ENCODE measurements at places on chromosomes 2 and 18.

DNA sequence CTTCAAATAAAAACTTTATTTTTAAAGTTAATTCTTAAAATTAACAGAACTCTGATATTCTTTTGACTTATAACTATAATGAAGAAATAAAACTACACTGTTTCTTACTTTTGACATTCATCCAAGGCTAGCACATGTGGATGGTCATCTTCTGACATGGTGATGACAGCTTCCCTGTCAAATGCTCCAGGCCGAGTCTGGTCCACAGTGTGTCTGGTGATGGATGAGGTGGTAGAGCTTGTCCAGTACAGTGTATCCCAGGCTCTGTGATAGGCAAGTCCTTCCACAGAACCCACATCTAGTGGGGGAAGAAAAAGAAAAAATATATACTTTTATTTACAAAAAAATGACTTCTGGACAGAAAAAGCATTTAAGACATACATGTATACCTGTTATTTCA is 1529.5 kb downstream of the LRP1B start:
- DNase-seq = no peak

DNA sequence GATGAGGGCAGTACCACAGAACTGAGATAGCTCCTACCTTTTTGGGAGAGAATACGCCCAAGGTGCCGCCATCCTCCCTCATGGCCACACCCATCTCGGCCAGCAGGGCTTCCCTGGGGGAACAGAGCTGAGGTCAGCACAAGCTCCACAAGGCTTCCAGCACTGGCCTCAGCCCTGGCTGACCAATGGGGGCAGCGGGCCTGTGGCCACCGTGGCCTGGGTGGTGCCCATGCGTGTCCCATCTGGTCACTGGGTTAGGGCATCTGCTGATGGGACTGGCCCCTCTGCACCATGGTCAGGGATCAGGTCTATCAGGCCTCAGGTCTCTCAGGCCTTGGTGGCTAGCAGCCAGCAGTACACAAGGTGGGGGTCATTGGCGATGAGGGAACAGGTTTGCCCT is 50.9 kb downstream of the KIF1A start:
- DNase-seq = no peak

DNA sequence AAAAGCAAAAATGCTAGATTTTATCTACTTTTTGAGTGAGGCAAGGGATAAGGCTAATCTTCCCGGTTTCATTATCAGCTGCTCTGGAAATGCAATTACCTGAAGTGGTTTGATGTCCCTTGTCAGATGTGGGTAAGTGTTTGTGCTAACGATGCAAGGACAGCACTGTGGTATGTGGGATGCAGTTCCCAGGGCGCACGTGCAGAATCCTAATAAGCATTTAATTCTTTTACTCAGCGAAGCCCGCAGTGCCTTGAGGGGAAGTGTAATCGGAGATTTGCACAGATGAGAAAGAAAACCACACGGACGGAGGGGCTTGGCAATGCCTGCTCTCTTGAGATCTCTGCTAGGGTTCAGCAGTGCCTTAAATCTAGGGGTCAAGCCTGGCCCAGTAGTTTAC is 108.5 kb upstream of the LYPD6 start:
- no peak for DNase-seq

DNA sequence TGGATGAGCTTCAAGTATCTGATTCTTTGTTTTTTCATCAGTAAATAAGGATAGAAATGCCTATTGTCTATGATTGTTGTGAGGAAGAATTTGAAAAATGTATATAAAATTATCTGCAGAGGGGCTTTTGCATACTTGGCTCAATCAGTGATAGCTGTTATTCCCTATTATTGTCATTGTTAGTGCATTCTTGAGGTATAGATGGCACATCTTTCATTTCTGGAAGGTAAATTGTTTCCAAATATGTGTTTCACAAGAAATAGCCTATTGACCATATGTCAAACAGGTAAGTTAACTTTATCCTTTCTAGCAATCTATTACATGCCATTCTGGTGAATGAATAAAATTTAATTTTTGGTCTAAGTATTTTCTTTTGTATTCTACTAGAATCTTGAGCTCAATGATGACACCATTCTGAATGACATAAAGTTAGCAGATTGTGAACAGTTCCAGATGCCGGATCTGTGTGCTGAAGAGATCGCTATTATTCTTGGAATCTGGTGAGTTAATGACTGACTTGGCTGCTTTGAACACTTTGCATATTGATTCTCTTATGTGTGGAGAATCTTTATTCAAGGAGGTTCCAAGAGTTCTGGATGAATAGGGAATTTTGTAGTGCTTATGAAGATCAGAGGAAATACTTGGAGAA is 44.2 kb downstream of the TTC27 start:
- no peak for DNase-seq

DNA sequence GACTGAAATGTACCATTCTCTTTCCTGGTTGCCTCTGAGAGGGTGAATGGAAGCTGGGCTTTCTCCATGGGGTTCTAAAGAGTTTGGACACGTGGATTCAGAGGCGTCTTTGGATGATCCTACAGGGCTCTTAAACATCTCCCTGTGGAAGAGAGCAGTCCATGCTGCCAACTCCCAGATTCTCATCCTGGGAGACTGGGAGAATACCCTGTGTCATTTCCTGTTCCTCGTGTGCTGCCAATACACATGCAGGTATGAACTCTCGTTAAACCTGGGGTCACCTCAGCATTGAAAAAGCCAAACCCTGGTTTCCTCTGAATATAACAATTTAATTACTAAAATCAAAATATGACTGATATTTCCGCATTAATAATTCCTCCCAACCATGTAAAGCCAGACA is 73.3 kb upstream of the NT5C1B start:
- DNase-seq = no peak

DNA sequence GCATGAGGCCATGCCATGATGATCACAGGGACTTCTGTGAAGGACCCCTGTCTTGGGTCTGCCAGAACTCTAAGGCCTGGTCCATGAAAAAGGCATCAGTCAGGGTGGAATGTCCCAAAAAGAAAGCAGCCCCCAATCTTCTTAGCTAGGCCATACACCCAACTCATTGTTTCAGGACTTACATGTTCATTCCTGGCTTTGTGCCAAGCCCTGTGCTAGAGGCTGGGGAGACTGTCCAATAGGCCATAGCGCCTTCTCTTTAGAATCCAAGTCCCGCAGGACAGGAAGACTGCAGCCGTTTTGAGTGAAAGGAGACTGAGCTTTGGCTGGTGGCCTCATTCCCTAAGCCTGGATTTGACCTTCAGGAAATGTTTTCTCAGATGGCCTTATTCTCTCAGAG is 247.3 kb downstream of the PRKCE start:
- no peak for DNase-seq

Data from activated CD8-positive, alpha-beta memory T cell treated with anti-CD3 and anti-CD28 coated beads for 24 hours (primary cell).